Uterus (tissue), 4 donors: ENCODE measurements at places on chromosomes 7 and 10. TPM values are rescaled to one million over a fixed set of nuclear protein-coding genes. Genes with fewer than 3 reads are reported as not detected.

GRCh38 chr7:50262916-50263690 lies 41.4 kb upstream of the IKZF1 start:
- DNase-seq = no peak

GRCh38 chr10:114603948-114604347 lies 54.1 kb downstream of the ABLIM1 start:
- no peak for DNase-seq

DNA sequence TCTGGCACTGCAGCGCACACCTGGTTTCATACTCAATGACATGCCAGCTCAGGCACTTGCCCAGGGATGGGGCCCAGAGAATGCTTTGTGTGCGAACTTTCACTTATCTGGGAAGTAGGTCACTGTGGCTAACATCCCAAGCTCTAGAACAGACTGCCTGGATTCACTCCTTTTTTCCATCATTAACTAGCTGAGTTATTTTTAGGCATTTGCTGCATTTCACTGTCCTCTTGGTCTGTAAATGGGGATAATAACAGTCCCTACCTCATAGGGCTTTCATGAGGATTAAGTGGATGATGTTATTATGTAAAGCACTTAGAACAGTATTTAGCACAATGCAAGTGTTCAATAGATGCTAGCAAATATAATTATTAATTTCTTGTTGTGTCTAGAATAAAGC lies 98.7 kb upstream of the DOCK1 start:
- DNase-seq = no peak

The EGR2 gene
- total RNA-seq = not detected

The AOAH gene
- total RNA-seq = 6.4 TPM
